ENCODE measurements at places on chromosomes 5 and 9.

- DNase-seq = no peak
Measured at GRCh38 chr9:127634698-127635097, 22.6 kb downstream of the STXBP1 start.

DNA sequence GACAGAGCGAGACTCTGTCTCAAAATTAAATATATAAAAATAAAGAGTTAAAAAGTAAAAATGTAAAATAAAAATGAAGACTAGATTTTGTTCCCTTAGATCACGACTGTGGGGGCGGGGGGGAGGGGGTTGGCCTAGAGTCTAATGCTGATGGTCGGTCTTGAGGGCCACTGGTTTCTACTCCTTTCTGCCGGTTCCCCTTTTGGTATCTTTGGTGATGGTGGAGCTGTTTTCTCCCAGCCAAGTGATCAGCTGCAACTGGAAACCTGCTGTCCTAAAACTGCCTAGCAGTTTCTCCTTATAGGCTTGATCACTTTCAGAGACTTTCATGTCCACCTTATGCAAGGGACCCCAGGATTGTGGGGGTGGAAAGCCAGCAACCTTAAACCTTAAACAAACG is 1.1 kb downstream of the SRD5A1 start:
- DNase-seq = peak; percentile 15

- no peak for DNase-seq
Measured at GRCh38 chr5:119400245-119400644, 44.4 kb downstream of the TNFAIP8 start.

GRCh38 chr9:13461414-13461991 is 182.0 kb upstream of the MPDZ start:
- no peak for DNase-seq

GRCh38 chr5:123086376-123087055 is 2.5 kb upstream of the PRDM6 start:
- DNase-seq = no peak

- no peak for DNase-seq
Measured at GRCh38 chr5:57402348-57402747, 80.3 kb downstream of the ACTBL2 start.

DNA sequence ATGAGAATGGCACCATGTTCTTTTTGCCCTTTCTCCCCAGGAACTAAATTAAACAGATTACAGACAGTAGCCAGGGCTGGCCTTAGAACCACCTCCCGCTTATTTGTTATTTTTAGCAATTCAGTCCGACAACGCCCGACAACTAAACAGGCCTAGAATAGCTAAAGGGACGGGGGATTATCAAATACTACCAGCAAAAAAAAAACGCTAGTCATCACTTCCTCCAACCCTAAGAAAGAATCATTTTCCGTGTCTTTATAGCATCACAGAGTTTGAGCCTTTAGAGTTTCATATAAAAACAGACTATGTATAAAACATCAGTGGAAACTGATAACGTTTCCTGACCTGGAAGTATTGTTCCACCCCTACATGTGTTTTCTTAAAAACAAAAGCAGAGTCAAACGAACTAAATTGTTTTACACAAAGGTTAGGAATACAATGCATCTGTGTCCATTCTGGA is 35.3 kb downstream of the PFDN1 start:
- DNase-seq = no peak

DNA sequence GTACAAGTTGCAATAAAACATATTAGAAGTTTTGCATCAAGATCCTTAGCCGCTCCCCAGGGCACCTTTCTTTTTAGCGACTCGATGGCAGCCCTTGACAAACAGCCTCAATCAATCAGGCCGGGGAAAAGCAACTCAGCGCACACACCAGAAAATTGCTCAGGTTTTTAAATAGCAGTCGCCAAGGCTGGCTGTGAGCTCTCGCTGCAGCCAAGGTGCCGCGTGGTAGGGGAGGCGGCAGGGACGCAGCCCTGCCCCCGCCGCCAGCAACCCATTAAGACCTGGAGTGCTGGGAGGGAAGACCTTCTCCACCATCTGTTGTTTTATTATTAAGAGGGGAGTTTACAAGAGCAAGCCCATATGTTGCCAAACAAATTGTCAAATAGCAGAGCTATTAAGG is 22.6 kb downstream of the ASS1 start:
- DNase-seq = no peak

- no peak for DNase-seq
Measured at GRCh38 chr5:13382232-13382631, 562.3 kb downstream of the DNAH5 start.

DNA sequence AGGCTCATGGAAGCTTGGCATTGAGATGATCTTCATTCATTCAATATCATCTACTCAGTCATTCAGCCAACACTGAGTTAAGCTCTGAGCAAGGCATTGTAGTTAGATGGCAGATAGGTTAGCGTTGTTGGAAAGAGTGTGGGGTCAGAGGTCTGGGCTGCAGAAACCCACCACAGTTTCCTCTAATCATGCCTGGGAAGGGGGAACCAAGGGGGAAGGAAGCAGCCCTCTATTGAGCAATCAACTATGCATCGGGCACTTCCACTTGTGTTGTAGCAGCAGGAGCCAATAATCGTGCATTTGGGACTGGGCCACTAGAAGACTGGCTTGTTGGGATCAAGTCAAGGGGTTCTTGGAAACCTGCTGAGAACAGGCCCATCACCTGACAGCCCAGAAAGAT is 139.1 kb downstream of the PIP5K1B start:
- DNase-seq = peak; percentile 84

DNA sequence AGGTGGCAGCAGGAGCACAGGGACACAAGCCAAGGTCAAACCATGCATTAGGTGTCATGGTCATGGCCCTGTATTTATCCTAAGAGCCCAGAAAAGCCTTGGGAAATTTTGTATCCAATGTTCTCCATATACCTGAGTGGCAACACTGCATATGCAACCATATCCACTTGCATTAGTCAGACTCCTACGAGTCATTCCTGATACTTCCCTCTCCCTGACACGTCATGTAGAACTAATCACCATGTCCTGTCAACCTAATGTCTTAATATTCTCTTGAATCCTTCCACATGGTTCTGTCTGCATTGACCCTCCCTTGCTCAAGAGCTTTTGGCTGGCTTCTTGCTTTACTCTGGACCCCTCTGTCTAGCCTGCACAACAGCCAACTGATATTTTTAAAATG is 9.4 kb downstream of the SCGB3A2 start:
- no peak for DNase-seq

- DNase-seq = no peak
Measured at GRCh38 chr9:37031902-37032301, 2.2 kb downstream of the PAX5 start.

DNA sequence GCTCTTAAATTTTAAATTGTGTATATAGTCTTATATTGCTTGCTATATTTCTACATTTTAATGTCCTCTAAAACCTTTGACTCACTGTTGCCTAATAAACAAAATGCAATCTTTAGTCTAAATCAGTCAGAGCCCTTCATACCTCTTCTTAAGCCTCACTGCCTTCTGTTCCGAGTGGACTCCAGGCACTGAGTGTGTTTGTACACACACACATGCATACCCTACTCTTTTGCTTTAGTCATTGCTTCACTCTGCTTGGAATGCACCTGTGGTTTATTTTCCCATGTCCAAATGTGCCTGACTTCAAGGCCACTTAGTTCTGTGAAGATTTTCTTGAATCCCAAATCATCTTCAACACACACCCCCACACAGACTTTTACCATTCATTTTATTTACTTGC is 60.9 kb downstream of the SLC12A2 start:
- no peak for DNase-seq

GRCh38 chr9:100466829-100467221 is 6.1 kb upstream of the TMEFF1 start:
- no peak for DNase-seq

DNA sequence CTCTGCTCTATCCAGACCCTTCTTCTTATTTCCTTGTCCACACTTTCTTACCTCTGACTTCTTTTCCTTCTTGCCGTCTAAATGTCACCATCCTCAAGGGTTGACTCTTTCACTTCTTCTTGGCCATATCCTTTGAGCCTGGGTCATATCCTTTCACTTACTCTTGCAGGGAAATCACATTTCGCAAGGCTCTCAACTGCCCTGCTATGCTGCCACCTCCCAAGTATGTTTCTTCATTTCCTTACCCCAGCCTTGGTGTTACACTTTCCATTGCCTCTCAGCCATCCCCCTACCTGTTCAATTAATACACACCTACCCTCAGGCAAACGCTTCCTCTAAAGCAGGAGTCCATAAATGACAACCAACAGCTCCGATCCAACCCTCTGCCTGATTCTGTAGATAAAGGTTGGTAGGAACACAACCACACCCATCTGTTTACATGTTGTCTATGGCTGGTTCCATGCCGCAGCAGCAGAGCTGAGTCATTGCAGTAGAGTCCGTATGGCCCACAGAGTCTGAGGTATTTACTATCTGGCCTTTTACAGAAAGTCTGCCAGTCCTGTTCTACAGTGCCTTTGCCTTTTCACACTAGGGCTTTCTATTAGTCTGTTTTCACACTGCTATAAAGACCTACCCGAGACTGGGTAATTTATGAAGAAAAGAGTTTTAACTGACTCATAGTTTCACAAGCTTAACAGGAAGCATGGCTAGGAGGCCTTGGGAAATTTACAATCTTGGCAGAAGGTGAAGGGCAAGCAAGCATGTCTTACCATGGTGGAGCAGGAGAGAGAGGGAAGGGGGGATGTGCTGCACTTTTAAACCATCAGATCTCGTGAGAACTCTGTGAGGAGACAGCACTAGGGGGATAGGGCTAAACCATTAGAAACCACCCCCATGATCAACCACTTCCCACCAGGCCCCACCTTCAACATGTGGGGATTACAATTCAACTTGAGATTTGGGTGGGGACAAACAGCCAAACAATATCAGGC is 97.9 kb downstream of the SV2C start:
- peak; percentile 83 for DNase-seq

DNA sequence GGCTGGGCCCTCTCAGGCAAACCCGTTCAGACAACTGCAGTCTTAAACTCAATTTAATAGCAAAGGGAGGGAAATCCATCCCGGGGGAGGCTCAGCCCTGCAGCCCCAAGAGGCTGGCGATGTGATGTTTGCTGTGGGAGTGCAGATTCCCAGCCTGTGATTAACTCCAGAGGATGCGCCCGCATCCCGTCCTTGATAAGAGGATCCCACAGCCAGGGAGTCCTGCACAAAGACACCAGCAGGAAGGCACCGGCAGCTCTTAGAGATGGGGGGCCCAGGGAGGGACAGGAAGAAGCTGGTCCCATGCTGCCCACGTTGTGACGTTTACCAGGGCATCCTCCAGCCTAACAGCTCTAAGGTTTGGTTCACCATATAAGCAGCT is 64.7 kb downstream of the MRPL36 start:
- no peak for DNase-seq

DNA sequence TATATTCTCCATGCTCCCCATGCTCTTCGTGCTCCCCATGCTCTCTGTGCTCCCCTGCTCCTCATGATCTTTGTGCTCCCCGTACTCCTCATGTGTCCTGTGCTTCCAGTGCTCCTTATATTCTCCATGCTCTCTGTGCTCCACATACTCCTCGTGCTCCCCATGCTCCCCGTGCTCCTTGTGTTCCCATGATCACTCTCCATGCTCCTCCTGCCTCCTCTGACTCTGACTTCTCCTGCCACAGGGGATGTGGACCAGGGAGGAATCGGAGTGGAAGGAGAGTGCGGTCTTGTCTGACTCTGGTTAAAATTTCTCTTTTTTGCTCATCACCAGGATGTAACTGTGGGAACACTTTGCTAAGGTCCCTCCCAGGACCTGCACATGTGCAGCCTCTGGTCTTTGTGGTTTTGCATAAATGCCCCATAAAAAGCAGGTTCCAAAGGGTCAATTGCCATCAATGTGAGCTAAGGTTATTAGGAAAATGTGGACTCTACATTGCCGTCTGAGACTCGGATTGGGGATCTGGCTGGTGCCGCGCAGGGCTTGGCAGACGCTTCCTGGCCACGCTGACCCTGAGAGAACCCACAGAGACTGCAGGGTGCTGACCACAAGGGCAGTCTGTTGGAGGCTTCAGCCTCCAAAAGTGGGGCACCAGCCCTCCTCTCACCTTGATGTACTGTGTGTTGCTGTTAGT is 52.5 kb downstream of the TRIP13 start:
- DNase-seq = no peak

DNA sequence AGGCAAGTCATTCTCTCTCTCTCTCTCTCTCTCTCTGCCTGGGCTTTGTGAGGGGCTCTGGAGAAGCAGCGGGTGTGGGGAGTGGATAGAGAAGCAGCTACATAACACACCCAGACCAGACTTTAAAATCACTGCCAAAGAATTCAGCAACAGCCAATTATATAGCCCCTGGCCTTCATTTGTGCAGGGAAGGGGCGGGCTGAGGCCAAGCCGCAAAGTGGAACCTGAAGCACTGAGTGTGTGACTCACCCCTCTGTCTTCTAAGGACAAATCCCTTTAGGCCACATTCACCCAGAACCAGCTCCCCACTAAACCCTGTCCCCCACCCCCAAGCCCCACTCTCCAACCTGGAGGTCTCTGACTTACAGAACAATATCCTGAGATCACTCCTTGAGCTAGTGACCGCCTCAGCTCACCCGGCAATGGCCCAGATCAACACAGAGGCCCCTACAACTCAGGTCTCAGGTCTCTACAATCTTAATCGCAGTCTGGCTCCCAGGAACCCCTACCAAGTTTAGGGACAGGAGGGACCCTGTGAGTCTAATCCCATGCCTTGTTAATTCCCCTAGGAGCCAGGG is 6.0 kb downstream of the B4GALT1 start:
- DNase-seq = peak; percentile 19
